ENCODE measurements at places on chromosomes 2 and 18.

GRCh38 chr2:174337337-174338146 lies 2.8 kb downstream of the SP9 start:
- no peak for DNase-seq

- DNase-seq: no peak
These were observed 132.0 kb downstream of the SNTG2 start for GRCh38 chr2:1082456-1083205.

- DNase-seq: no peak
These were observed 534.1 kb downstream of the CNTNAP5 start for GRCh38 chr2:124559236-124559635.

GRCh38 chr18:30072609-30073385 lies 969.7 kb downstream of the DSC3 start:
- no peak for DNase-seq

- no peak for DNase-seq
These were observed 508 bp upstream of the TUBA4B start for GRCh38 chr2:219252570-219252899.

DNA sequence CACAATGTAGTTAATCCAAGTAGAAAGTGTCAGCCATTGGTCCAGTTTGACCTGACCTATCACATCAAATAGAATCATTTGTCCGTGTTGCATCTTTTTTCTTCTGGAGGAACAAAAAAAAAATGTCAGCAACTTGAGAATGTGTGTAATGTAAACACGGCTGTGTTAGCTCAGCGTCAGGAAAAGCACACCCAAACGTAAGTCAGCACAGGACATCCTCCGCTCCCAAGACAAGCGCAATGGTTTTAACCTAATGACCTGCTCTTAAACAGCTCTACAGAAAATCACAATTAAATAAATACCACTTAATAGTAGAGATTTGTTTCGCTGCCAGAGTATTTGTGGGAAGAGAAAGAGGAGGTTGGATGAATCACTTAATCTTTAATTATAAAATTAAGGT lies 59.4 kb downstream of the OSR1 start:
- DNase-seq: no peak

GRCh38 chr18:36114251-36114650 lies 14.9 kb downstream of the SLC39A6 start:
- no peak for DNase-seq

- no peak for DNase-seq
These were observed 149.5 kb downstream of the CCBE1 start for GRCh38 chr18:59547581-59548182.

DNA sequence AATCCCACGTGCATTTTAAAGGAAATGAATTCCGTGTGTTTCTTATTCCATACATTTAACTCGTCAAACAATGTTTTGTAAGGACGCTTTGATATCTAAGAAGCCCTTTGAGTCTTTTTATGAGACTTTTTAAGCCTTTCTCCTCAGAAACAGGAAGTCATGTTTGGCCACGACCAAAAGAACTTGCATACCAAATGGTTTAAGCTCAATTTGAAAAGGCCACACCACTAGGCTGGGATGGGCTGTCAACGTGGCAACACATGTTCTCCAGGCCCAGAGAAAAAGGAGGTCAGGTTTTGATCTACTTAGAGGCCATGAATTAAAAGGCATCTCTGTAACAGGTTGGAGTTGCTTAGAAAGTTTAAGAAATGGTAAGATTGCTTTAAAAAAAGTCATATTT lies 441.8 kb downstream of the CMPK2 start:
- no peak for DNase-seq

DNA sequence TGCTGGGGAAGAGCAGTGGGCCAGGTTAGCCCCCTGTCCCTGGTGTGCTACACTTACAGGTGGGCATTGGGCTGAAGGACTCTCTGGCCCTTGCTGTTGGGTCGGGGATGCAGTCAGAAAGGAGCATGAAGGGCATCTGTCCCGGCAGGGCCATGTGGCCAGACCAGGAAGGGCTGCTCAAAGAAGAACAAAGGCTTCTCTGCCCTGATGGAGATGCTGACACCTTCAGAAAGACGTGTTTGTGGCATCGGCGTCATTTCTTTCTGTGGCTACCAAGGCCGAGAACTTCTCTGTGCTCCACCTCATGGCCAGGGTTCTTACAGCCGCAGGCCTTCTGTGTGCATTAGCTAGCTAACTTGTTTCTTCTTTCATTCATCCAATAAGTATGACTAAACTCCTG lies 239.1 kb downstream of the FAM210A start:
- no peak for DNase-seq

GRCh38 chr2:166092889-166093288 lies 34.9 kb downstream of the SCN1A start:
- DNase-seq: no peak

DNA sequence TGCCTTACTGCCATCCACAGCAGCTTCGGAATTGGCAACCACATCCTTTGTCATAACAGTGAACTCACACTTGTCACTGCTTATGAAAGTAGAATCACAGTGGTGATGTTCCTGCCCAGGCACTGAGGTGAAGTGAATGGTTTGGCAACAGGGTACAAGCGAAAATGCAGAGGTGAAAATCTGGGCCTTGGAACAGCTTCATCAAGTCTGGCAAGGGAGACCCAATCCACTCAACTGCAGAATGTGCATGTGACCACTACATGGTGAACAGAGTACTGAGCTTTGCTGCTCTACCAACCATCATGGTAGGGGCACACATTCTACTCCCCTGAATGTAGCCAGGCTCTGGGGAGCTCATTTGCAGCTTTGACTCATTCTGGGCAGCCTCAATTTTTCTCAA lies 15.0 kb upstream of the SKA1 start:
- DNase-seq: no peak

- no peak for DNase-seq
These were observed 28.0 kb downstream of the UBE2E3 start for GRCh38 chr2:181008407-181008806.

- no peak for DNase-seq
These were observed 8.8 kb downstream of the EVX2 start for GRCh38 chr2:176074919-176075425.

DNA sequence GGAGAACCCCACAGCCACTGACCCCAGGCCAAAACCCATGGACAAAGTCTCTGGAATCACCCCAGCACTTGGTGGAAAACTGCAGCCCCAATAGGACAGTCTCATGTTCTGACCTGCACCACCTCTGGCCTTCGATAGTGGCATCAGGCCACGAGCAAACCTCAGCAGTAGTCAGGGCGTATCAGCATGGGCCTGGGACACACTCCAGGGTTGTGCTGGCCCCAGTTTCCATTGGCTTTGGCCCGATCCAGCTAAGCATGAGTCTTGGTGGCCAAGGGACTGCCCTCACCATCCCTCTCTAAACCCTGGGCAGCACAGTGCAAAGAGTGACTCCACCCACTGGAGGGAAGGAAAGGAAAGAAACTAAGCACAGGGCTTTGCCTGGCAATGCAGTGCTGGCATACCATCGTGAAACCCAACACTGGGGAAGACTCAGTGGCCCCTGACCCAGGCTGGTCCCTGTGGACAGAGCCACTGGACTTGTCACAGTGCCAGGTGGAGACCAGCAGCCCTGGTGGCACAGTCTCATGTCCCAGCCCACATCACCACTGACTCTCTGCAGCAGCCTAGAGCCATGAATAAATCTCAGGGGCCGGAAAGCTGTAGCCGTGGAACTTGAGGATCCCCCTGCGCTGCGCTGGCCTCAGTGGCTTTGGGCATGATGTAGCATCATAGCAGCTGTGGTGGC lies 46.3 kb downstream of the ZNF519 start:
- no peak for DNase-seq

DNA sequence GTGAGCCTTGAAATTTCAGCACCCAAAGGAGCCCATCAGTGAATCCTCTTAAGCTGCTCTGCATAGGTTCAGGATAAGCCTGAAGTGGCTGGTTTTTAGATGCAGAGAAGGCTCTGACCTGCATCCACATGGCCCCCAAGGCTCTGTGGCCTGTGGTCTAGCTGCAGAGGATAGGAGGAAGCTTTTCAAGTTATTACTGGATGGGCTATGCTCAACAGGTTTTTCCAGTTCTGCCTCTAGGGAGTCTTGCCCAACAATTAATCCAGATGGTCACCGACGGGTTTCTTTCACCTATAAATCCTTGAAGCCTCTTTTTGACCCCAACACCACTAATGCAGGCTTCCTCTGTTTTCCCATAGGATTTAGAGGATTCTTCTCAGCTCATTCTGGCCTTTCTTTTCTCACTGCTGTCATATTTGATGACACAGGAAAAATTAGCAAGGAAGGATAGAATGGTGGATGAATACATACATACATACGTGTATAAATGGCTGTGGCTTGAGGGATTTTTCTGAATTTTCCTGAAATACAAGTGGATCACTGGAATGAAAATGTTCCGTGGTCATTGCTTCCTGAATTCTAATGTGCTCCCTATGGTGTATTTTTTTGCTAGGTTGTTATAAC lies 52.2 kb upstream of the BCL2L11 start:
- no peak for DNase-seq

DNA sequence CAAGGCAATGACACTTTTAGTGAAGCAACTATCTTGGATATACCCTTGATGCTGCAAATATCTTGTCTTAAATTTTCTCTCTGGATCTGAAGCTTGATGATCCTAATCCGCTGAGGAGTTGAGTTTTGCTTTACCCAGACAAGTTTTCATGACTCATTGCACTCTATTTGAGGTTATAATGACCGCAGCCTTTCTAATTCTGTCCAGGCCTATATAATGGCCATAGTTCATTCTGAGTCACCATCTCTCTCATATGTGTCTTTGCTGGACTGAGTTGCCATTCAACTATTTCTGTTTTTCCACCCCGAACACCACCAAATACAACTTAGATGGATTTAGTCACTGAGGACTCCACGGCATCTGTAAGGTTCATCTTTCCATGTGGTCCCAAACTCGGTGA lies 802.1 kb upstream of the FAM98A start:
- no peak for DNase-seq

- no peak for DNase-seq
These were observed 251.4 kb downstream of the KLHL29 start for GRCh38 chr2:23636426-23636825.

DNA sequence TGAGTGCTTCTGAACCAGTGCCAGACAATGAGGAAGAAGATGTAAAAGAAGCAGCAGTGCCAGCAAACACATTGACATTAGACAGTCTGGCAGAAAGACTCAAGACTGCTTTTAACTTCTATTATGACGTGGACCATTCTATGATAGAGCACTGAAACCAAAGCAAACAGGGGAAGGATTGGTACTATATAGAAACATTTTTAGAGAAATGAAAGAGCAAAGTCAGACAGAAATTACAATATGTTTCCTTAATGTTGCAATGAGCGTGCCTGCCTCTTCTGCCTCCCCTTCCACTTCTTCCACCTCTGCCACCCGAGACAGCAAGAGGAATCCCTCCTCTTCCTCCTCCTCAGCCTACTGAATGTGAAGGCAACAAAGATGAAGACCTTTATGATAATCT lies 39.7 kb downstream of the DHX57 start:
- DNase-seq: no peak

- no peak for DNase-seq
These were observed 61.7 kb upstream of the LCLAT1 start for GRCh38 chr2:30385327-30385726.

DNA sequence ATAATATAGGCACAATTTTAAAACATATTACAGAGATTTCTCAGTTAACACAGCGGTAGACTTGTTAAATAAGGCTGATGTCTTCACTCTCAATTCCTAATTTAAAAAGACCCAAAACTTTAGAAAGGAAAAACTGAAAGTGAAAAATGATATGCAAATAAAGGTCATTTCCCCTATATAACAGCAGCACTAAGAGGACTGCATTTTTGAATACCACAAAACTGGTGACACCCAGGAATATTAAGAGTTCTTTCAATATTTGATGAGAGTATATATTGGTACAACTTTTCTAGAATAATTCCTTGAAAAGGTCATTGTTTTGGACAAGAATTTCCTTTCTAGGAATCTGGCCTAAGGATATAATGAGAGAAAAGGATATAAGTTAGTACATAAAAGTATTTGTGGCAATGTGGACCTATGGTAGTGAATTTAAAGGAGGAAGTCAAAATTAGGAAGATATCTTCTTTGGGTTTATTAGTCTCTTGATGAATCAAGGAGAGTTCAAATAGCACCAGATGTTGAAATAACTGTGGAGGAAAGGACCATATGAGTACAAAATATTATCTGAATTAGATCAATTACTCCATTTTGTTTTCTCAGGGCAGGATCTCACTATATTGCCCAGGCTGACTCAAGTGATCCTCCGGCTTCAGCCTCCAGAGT lies 70.3 kb downstream of the TMEM237 start:
- no peak for DNase-seq

DNA sequence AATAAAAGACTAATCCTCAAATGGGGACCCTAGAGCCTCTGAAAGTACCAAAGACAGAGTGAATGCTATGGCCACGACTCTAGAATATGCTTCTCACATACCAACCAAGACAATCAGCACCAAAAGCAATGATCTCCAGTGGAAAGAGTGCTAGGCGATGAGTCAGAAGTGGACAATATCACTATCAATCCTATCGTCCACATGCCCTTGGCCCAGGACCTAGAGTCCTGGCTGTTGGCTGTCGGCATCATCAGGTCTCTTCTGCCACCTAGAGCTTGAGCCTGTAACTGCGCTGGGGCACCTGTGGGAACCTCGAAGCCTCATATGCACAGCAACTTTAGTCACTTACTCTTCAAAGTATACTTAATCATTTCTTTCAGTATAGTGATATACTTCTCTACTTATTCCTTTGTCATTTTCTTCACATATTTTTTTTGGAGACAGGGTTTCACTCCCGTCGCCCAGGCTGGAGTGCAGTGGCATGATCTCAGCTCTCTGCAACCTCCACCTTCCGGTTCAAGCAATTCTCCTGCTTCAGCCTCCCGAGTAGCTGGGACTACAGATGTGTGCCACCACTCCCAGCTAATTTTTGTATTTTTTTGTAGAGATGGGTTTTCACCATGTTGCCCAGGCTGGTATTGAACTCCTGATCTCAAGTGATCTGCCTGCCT lies 29.7 kb downstream of the NOL10 start:
- DNase-seq: no peak

GRCh38 chr2:236605345-236605734 lies 35.7 kb downstream of the ACKR3 start:
- DNase-seq: no peak

DNA sequence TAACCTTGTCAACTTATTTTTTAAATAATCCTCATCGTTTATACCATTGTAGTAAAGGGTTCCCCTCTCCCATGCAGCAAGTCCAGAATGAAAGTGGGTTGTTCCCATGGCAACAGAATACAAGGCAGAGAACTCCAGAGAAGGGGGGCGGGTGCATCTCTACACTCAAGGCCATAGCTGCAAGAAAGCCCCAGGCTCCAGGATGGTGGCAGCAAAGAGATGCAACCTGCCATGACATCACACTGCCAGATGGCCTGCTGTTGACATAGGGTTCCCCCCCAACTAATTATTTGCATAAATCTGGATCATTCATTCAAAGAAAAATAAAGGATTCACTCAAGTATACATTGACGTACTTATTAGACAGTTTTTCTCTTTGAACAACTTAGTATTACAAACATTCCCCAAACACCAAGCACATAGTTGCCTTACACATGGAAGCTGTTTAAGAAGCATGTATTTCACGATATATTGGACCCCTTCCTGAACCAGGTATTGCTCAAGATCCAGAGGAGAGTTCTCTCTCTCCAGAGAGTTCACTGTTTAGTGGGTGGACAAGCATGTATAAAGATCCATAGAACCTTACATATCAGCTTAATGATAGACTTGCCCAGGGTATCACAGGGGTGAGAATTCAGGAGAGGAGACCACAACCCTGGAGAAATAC lies 87.4 kb upstream of the KLF7 start:
- no peak for DNase-seq

GRCh38 chr2:97354576-97354975 lies 235.1 kb downstream of the ANKRD36B start:
- no peak for DNase-seq

GRCh38 chr2:176582990-176583481 lies 313.8 kb downstream of the MTX2 start:
- DNase-seq: no peak

All from stimulated activated CD8-positive, alpha-beta memory T cell treated with anti-CD3 and anti-CD28 coated beads, Interleukin-7, amount 100 ng/mL, for 1 hour (primary cell).